ENCODE measurements at places on chromosomes 3 and 15.

GRCh38 chr15:37372064-37372463, 271.7 kb upstream of the MEIS2 start:
- DNase-seq = no peak

DNA sequence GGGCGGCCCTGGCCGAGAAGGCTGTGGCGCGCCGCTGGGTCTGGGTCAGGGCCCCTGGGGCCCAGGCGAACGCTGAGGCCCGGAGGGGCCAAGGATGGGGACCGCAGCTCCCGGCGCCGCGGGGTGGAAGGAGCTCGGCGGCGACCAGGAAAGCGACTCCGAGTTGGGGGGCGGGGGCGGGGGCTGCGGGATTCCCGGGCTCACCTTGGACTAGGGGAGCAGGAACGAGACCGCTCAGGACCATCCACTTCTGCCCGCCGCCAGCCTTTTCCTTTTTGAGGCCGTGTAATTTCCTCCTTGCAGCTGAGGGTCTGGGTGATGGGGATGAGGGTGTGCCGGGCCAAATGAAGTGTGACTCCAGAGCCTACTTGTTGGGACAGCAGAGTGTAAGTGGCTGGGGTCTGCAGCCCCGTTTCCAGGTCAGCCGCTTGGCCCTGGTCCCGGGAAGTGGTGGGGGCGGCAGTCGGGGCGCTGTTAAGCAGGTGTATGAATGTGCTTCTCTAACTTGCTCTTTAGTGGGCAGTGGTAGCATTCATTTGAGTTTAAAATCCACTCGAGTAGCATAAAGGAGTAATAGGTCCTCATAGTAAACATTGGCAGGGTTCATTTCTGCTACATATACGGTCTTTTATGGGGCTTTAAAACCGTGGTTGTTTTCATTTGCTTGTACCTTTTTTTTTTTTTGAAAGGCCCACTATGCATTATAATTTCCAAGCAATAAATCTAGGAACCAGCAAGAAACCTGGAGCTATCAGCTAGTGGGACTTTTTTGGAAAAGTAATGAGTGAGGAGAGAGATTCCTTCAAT, 717 bp downstream of the PXK start:
- no peak for DNase-seq

DNA sequence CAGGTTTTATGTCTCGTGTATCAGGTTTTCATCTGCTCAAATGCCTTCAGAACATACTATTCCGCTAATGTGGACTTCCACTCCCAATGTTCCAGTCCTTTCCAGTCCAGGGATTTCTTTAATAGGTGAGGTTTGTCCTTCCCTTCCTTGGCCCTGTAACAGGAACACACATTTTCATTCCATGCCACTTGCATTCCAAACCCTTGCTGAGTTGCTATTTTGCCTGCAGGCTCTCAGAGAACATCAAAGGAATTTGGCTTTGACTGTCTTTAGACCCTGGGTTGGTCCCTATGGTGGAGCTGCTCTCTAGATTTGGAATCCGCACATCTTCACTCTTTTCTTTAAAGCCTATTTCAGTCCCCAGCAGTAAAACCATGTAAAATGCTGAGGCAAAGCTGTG, 12.3 kb upstream of the ALCAM start:
- DNase-seq = no peak

- DNase-seq = no peak
These were observed 10.7 kb upstream of the HPS3 start for GRCh38 chr3:149118724-149119123.

- no peak for DNase-seq
These were observed 35.1 kb upstream of the P3H2 start for GRCh38 chr3:190155752-190156151.

DNA sequence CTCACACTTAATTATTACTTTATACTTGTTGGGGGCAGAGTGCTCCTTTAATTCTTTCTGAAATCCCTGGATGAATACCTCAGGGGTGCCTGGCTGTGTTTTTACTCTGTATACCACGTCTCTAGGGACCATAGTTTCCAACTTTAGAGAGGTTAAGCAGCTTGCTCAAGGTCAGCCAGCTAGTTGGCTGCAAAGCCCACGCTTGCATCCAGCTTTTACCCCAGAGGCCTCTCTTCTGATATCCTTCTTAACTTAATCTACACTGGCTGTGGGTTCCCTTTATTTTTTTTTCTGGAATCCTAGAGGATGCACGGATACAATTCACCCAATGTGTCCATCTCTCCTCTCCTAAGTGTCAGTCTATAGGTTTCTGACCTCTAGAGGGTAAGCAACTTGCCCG, 1.4 kb downstream of the PDZRN3 start:
- DNase-seq = no peak

DNA sequence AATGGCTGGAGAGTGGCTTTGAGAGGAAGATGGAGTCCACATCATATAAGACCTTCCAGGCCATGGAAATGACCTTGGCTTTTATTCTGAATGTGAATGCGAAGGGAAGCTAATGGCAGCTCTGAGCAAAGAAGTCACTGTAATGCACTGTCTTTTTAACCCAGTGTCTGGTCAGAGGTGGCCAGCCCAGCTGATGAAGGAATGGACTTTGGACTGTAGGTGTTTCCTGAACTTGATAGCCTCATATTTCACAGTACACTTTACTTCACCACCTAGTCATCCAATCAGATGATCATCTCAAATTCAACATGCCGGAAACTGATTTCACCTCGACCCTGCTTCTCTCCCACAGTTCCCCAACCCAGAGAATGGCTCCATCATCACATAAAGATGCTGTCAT, 33.4 kb downstream of the DCLK3 start:
- DNase-seq = no peak

DNA sequence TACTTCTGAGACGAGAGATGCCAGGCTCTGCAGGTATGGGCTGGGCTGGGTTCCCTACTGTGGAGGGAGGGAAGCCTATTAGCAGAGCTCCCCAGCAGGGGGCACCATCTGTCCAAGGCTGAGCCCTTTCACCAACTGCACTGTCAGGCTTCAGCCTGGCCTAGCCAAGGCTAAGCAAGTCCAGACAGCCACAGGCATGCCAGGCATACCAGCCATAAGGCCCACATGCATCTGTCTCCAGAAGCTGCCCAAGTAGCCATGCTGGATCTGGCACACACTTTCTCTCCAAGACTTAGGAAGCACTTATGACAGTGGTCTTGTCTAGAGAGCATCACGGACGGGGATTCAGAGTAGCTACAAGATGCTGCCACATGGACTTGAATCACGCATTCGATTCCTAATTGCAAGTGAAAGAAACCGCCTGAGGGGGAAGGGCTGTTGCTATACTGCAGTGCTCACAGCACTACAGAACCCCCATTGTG, 28.3 kb downstream of the RUVBL1 start:
- peak; percentile 59 for DNase-seq

DNA sequence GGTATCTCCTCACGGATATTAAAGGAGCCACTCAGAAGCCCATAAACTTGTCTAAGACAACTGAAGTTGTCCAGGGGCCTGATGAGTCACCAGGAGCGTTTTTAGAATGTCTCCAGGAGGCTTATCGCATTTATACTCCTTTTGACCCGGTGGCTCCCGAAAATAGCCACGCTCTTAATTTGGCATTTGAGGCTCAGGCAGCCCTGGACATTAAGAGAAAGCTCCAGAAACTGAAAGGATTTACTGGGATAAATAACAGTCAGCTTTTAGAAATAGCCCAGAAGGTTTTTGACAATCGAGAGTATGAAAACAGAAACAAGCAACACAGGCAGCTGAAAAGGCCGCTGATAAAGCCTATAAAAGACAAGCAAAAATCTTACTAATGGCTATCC, 4.1 kb downstream of the DET1 start:
- peak; percentile 14 for DNase-seq

DNA sequence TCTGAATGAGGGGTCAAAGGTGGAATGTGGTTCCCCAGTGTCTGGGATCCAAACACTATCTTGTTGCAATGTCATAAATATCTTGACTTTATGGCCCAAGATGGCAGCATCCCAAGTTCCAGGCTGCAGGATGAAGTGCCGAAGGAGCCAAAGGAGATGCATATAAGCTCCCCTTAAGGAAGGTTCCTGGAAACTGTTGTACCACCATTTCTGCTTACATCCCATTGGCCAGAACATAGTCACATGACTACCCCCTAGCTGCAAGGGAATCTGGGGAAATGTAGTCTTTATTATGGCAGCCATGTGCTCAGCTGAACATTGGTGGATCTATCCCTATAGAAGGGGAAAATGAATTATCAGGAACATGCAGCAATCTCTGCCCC, 54.3 kb downstream of the BDH1 start:
- no peak for DNase-seq

DNA sequence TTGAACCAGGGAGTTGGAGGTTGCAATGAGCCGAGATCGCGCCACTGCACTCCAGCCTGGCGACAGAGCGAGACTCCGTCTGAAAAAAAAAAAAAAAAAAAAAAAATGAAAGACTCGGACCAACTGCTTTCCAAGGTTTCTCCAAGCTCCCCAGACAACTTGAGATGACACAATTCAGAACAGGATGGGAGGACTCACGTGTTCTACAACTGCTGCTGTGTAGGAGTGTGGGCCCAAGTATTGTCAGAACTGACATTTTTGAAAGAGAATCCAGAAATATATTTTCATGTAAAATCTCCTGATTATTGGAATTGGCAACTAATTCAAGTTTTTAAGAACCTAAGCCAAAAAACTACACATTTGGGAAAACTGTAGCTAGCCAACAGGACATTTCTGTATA, 109.5 kb upstream of the ETV5 start:
- DNase-seq = no peak

GRCh38 chr3:77348244-77348855, 308.5 kb downstream of the ROBO2 start:
- peak; percentile 7 for DNase-seq

DNA sequence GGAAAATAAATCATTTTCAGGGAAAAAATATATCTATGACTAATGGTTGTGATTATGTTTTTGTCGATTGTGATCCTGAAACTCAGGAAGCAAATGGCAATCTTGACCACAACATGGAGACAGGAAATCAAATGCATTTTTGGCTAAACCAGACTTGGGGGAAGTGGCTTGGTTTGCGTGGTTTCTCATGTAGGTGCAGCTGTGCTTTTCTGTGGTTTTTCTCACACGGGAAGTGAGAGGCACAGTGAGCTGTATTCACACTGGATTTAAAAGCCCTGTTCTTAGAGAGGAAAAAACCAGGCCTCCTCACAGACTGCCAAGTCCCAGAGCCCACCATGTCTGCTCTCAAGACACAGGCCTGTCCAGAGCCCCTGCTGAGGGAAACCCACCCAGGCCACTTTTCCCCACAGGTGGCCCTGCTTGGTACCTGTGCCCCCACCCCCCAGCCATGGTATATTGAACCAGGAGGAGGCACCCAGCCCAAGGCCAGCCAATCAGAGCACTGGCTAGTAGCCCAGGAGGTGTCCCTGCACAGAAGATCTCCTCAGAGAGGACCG, 46.1 kb downstream of the BTD start:
- DNase-seq = peak; percentile 91

DNA sequence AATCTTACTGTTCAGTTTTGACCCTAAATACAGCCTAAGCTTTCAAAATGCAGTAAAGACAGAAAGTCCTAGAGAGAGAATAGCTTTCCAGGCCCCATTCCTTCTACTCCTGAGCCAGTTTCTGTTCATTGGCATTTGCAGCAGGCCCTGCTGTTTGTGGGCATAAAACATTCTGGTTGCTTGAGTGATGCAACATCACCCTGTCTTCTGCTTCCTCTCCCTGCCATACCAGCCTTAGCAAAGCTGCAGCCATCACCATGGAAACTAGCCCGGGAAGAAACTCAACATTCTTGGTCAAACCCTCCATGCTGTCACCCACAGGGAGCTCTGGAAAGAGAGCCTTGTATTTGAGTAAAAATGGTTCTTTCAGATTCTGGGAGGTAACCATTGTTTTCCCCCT, 325.7 kb downstream of the MAGI1 start:
- DNase-seq = peak; percentile 29

- DNase-seq = no peak
These were observed 9.6 kb downstream of the DNAH1 start for GRCh38 chr3:52325686-52326085.

DNA sequence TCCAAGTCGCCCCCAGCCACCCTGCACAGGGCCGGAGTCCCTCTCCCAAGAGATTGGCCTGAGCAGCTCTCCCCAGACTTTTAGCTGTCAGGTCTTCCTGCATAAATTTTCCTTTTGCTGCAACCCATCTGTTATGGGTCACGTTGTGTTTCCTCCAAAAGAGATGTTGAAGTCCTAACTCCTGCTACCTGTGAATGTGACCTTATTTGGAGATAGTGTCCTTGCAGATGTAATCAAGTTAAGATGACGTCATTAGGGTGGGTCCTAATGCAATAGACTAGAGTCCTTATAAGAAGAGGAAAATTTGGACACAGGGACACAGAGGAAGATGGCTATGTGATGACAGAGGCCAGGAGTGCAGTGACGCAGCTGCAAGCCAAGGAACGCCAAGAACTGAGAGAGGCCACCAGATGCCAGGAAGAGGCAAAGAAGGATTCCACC, 13.2 kb upstream of the SLC6A6 start:
- DNase-seq = no peak

- no peak for DNase-seq
These were observed 19.8 kb downstream of the MEGF11 start for GRCh38 chr15:66233487-66234415.

- DNase-seq = no peak
These were observed 392.1 kb downstream of the CACNA2D3 start for GRCh38 chr3:54514416-54514815.

DNA sequence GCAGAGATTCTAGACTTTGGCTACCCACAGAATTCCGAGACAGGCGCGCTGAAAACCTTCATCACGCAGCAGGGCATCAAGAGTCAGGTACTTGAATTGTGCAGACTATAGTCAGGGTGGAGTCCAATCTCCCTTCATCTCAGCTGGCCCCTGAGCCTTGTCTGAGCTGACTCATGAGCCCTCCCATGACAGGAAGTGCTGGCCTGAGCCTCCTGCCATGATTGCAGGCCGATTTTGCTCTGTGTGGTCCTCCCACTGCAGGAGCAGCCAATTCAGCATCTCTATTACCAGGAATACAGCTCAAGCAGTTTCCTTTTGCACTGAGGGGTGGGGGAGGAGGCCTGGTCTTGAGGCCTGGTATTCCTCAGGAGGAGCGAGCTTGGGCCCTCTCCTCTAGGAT, 5.5 kb downstream of the AP2M1 start:
- no peak for DNase-seq

- no peak for DNase-seq
These were observed 13.5 kb upstream of the CCDC80 start for GRCh38 chr3:112654492-112654891.

DNA sequence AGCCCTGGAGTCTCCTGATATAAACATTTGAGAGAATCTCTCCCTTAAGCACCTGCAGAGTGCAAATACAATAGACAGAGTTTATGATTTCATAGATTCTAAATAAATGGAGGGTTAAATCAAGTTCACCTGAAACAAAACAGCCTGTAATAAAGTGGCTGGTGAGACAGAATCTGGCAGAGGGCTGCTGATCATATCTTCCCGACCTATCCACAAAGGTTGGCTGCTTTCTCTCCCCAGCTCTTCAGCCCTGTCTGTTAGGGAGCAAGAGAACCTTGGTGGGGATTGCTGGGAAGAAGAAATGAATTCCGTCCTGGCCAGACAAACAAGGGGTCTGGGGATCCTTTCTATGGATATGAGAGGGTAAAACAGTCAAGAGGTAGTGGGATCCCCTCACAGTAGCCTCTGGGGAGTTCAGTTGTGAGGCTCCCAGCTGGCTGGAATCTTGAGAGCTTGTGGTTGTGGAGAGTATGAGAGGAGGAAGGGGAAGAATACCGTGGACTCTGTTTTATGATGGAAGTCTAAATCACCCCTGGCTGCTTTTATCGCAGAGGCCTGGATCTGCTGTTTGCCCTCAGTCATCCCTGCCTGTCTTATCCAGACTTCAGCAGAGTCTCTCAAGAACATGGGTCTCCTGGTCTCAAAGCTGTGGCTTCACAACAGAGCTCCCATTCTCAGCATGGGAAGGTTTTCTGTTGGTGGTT, 451.3 kb downstream of the NTRK3 start:
- no peak for DNase-seq
